ENCODE measurements at places on chromosomes 7 and 10.

DNA sequence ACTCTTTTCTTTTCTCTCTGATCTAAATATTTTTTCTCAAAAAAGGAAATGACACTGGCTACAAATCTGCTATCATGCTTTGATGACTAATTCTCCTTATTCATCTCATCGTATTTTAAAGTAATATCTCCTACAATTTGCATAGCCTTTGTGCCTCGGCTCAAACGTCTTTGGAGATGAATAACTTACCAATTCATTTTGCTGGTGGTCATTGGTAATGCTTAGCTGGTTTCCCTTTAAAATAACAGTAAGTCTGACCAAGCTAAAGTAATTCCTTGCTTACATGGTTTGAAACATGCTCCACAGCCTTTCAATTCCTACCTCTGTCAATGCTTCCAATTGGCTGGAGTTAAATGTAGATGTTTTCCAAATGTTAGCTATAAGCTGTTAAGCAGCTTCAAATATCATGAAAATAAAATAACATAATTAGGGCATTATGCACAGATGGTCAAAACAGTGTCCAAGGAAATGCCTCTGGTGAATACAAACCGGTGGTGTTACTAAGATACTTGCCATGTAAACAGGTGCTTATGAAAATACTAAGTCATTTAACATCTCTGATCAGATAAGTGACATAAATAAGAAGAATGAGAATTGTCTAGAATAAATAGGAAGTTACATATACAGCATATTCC is 435.0 kb downstream of the POM121L12 start:
- no peak for DNase-seq

- DNase-seq: no peak
These were observed 117.6 kb downstream of the NRP1 start for GRCh38 chr10:33216661-33217427.

- DNase-seq: no peak
These were observed 28.9 kb downstream of the PHYH start for GRCh38 chr10:13270877-13271551.

GRCh38 chr10:2278363-2278762 is 541.0 kb upstream of the ADARB2 start:
- no peak for DNase-seq

- no peak for DNase-seq
These were observed 225.4 kb downstream of the DKK1 start for GRCh38 chr10:52539463-52539862.

DNA sequence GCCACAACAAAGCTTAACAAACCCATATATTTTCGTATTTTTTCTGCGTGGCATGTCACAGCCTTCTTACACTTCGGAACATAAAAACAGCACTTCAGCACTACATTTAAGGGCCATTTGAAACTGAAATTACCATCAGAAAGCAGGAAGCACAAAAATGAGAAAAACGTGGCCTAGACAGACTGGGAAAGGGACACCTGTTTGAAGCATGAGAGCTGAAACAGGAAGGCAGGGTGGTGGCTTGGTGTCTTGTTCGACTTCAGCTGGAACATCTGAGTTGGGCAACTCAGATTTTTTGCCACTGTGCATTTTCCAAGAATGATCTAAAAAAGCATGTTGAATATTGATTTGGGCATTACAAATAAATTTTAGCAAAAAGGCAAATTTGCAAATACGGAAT is 243.2 kb downstream of the ELMO1 start:
- DNase-seq: no peak

DNA sequence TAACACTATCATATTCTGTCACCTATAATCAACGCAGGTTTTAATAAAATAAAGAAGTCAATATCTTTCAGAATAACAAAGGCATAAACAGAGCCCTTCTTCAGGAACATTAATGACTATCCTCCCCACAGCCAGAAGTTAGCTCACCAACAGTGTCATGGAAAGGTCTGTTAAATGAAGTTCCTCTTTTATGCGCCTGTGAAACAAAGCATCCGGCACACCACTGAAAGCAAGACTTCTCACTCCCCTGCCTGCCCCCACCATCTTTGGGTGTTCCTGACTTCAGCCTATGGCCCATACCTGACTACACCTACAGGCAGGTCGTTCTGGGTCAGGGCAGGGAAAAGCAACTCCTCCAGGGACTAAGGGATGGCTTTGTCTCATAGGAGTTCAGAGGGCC is 205.4 kb downstream of the FANK1 start:
- no peak for DNase-seq

DNA sequence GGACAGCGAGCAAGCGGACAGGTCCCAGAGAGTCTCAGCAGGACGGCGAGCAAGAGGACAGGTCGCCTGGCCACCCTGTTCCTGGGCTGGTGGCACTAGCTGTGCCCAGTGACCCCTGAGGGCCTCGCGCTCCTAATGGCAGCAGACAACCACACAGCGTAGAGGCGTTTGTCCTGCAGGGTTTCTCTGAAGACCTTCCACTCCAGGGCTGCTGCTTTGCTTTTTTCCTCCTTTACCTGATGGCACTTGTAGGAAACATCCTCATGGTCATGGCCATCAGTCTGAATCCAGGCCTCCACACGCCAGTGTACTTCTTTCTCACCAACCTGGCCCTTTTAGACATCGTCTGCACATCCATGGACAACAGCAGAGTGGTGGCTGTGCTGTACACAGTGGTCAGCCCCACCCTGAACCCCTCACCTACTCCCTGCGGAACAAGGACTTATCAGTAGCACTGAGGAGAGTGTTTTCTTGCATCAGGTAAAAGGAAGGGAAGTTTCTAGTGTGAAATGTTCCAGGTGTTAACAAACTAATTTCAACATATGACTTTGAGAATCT is 27.4 kb downstream of the SCART1 start:
- no peak for DNase-seq

- peak; percentile 36 for DNase-seq
These were observed 164.0 kb downstream of the FANK1 start for GRCh38 chr10:126060261-126060931.

GRCh38 chr10:600876-601659 is 88.4 kb downstream of the DIP2C start:
- DNase-seq: no peak

- no peak for DNase-seq
These were observed 118.3 kb downstream of the LRRC4 start for GRCh38 chr7:127912901-127913300.

GRCh38 chr7:109020251-109020650 is 450.6 kb downstream of the DNAJB9 start:
- DNase-seq: no peak

DNA sequence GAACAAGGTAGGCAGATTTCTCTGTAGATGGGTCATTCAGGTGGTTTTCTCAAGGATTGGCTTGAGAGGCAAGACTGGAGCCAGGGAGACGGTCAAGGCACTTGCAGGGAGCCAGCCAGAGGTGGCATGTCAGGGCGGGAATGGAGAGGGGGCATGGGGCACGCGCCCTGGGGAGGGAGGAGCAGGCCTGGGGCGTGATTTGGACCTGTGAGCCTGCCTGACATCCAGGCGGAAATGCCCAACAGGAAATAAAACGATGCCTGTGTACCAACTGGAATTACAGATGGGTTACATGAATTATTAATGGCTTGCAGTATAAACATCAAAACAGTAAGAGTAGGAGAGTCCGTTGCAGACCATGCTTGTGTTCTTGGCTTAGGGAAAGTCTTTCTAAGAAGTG is 8.6 kb upstream of the SUN1 start:
- DNase-seq: no peak

DNA sequence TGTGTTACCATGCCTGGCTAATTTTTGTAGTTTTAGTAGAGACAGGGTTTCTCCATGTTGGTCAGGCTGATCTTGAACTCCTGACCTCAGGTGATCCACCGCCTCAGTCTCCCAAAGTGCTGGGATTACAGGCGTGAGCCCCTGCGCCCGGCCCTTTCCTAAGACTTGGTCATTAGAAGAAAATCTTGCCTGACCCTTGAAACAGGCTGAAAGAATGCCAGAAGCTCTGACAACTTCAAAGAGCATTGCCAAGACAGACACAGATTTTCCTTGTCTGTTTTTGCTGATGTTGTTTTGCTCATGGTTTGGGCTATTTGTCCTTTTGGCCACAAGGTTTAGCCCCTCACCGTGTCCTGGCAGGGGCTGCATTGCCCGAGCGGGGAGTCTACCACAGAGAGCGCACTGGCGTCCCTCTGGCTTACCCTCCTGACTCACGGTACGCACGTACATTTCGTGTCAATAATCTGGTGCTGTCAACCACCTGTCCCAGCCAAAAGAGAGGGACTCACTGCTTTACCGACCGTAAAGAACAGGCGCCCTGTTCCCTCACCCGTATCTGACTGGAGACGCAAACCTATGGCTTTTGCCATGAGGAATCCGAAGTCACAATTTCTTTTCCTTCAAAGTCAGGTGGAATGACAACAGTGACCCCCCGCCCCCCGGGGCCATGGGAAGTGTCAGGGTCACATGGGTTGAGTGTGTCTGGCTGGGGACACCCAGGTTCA is 10.1 kb upstream of the INPP5A start:
- DNase-seq: no peak

DNA sequence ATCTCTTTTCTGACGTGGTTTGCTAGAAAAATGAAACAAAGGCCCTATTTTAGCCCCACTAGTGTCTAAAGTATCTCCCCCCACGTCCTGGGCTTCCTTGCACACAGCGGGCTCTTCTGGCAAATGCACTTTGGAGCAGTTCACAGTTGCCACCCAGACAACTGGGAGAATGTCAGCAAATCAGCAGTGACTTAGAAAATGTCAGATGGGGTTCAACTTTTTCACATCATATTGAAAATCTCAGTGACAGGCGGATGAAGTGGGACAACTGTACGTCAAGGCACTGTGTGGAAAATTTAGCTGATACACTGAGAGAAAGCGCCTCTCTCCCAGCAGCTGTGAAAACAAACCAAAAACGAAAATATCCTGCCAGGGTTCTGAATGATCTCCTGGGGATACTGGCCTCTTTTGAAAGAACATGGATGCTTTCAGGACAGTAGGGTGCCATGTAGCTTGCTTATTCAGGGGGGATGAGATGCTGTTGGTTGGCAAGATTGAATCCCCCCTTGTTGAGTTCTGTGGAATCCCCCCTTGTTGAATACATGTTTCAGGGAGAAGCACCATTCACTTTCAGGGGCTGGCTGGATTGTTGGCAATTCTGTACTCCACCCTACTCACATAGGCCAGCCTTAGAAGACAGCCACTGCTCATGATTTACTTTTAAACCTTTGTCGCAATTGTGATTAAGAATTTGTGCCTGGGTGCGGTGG is 372.8 kb upstream of the CELF2 start:
- DNase-seq: no peak

DNA sequence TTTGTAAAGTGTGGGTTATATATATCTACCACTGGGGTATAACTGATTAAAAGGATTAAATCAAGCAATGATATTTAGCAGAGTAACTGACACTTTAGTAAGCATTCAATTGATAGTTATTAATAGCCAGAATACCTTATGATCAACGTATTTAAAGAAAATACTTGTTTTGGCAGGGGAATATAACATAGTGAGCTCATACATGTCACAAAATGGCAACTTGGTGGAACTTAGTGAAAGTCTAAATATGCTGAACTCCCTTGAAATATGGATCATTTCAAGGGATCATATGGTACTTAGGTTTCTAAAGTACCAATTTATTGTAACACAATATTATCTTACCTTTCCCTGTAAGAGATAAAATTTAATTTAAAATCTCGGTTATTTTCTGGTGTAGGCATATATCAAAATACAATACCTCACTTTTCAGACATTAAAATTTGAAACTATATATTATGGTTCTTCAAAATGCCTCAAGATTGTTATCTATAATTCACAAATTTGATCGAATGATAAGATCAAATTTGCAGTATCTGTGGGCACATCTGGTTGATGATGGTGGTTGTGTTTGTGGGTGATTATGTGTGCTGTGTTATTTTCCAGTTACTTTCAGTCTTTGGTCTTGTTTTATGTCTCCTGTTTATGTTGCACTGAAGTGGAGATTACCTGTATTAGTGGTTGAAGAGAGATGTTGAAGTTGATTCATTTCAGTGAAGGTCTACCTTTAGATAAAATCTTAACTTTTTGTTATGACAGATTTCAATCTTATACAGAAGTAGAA is 5.2 kb downstream of the ARL4A start:
- no peak for DNase-seq

DNA sequence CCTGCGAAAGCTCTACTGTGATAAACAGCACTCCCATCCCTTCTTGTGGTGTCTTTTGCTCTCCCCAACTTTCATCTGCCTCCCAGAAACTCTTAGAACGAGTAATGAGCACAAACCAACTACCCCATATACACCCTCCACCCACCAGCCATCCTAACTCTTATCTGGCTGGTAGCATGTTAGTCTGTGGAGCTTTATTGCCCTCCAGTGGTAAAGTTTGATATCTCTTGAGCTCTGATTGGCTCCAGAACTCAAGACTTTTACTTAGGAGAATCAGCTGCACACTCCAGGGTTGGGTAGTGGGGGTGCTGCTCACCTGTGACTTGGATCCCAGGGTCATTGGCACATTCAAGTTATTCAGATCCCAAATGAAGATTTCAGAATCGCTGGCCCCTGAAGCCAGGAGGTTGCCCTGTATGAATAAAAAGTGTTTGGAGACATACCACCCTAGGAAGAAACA is 10.9 kb downstream of the SEC31B start:
- DNase-seq: peak; percentile 23

DNA sequence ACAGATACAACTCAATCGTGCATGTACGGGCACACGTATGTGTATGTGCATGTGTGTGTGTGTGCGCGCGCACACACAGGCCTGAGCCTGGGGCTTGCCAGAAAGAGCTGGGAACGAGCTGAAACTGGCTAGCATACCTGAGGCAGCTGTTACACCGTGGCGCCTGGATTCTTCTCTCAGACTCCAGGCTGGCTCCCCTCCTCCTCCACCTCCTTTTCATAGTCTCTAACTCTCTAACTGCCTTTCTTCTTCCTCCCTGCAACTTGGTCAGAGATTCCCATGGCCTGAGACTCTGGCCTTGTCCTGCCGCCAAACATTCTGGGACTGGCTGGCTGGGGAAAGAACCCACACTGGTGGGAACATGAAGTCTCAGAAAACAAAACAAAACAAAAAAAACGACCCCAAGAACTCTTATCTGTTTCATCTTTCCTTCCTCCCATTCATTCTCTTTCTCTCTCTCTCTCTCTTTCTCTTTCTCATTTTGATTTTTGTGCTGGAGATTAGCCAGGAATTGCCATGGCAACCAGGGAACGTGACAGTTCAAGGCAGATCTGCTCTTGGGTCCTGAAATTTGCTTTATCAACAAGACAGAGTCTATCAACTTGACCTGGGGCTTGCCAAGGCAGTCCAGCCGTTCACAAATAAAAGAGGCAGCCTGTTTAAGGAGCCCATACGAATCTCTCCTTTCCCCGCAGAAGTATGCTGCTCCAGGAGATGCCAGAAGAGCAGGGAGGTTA is 76.8 kb upstream of the SEM1 start:
- DNase-seq: no peak

- no peak for DNase-seq
These were observed 8.2 kb upstream of the DDIT4 start for GRCh38 chr10:72265508-72265907.

- DNase-seq: no peak
These were observed 142.8 kb downstream of the GLCCI1 start for GRCh38 chr7:8111282-8111960.

- DNase-seq: no peak
These were observed 18.1 kb downstream of the POLR1F start for GRCh38 chr7:19690736-19691135.

GRCh38 chr7:120869700-120870099 is 11.8 kb upstream of the TSPAN12 start:
- no peak for DNase-seq

GRCh38 chr7:121006711-121007315 is 18.3 kb downstream of the CPED1 start:
- DNase-seq: no peak

- DNase-seq: no peak
These were observed 3.7 kb upstream of the STK32C start for GRCh38 chr10:132311338-132311939.

- no peak for DNase-seq
These were observed 85.3 kb downstream of the HECTD2 start for GRCh38 chr10:91495402-91495801.
